ENCODE measurements at places on chromosomes 3 and 15.

- no peak for DNase-seq
These were observed 75.0 kb downstream of the BFSP2 start for GRCh38 chr3:133474817-133475216.

GRCh38 chr3:111924283-111924682 is 54.5 kb upstream of the ABHD10 start:
- no peak for DNase-seq

DNA sequence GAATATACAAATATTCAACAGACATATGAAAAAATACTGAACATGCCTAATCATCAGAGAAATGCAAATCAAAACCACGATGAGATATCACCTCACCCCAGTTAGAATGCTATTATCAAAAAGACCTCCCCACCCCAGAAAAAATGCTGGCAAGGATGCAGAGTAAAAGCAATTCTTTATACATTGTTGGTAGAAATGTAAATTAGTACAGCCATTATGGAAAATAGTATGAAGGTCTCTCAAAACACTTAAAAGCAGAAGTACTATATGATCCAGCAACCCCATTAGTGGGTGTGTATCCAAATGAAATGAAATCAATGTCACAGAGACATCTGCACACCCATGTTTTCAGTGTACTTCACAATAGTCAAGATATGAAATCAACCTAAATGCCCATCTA is 308.7 kb downstream of the CHST2 start:
- DNase-seq = no peak

- DNase-seq = no peak
These were observed 40.3 kb downstream of the UMPS start for GRCh38 chr3:124770336-124771082.

GRCh38 chr15:85810075-85810474 is 15.3 kb upstream of the KLHL25 start:
- DNase-seq = no peak

DNA sequence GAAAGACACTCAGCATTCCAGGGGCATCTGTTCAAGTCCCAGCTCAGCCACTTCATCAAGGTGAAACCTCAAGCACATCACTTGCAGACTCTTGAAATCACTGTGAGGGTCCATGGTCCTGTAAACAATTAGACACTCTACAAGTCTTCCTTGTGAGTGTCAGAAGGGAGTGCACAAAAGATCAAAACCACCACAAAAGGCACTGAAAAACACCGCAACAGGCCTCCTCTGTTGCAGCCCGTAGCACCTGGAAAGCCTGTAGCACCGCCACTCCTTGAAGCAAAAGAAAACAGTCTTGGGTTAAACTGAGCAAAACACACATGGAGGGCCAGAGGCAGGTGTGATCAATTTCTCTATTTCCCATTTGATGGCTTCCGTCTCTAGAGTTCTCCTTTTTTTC is 63.8 kb upstream of the SNRK start:
- DNase-seq = no peak

- DNase-seq = no peak
These were observed 171.8 kb upstream of the EIF1B start for GRCh38 chr3:40137591-40138295.

DNA sequence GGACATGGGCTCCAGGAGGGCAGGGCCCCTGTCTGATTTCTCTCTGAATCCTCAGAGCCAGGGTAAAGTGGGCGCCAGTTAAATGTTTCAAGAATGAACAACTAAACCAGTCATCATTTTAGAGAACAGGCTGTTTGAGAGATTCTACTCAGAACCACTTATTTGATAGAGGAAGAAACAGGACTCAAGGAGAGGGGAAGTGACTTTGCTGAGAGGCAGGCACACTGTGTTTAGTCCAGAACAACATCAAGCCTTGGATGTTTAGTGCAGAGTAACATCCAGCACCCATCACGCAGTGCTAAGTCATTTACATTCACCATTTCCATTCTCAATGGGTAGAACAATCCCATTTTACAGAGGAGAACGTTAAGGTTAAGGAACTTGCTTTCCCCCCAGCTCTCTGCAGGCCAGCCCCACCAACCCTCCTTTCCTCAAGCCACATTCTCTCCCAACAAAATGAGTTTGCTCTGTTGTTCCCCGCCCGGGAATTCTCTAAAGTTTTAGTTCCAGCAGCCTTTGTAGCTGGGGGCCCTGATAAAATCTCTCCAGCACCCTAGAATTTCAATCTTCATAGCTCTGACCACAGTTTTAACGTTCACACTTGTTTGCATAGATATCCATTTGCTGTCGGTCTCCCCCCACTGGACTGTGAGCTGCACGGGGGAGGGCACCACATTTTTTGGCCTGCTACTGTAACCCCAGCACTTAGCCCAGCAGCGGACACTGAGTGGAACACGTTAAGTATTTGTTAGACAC is 962 bp downstream of the NMNAT3 start:
- no peak for DNase-seq

DNA sequence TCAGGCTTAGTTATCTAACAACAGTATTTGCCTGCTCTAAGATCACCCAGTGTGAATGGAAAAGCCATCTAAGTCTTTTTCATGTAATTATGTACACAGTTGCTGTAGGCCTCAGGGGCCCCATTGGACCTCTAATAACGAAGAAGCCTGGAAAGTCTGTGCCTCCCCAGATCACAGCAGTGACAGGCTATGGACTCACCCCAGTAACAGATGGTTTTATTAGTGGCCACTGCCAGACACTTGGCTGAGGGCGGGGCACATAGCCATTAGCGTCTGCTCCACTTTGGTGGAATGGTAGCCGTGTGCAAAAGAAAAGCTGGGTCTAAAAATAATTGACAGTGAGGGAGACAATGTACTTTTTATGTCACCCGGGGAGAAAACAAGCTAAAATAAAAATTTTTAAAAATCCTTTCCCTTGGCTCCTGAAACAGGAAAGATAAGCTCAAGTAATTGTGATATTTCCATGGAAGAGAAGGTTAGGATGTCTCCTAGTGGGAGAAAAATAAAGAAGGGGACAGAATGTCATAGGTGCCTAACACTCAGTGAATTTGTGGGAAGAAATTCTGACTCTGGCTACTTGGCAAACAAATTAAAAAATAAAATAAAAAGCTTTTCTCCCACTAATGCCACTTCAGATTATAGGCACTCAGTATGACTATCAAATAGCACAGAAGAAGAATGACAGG is 44.3 kb upstream of the ZNF385D start:
- DNase-seq = no peak

DNA sequence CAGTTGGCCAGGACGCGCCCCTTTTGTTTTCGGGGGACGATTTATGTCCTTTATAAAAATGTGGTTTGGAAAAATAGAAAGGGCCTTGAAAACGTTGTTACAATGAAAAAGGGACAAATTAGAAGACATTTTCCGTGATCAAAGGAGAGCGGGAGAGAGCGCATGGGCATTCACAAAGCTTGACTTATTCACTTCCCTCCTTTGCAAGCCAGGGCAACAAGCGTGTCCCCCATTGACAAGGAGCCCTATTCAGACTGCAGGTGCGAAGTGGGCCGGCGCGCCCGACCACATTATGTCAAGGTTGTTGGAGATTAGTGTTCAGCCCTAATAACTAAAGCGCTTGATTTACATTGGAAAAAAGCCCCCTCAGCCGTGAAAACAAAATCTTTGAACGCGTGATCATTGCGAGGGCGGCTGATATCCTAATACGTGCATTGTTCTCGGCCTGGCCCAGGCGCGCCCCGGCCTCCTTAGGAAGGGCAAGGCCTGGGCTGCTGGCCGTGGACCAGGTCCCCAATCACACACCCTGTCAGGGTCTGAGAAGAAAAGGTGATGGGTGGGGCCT is 25.9 kb downstream of the ZIC4 start:
- no peak for DNase-seq

GRCh38 chr3:35666888-35667287 is 27.6 kb downstream of the ARPP21 start:
- no peak for DNase-seq

DNA sequence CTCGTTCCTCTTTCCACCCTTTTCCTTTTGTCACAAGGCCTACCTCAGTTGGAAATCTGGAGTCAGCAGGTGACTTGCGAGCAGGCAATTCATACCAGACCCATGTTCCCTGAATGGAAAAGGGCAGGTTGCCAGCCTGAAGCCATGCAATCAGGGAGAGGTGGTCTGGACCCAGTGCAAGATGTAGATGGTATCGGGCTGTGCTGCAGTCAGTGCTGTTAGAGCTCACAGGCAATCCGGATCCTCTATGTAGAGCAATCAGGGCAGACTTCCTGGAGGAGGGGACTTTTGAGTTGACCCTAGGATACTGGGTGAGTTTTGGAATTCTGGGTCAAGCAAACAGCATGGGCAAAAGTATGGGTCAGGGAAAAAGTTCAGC is 18.9 kb downstream of the LOXL1 start:
- no peak for DNase-seq

GRCh38 chr3:100140976-100141375 is 26.7 kb upstream of the FILIP1L start:
- DNase-seq = no peak

DNA sequence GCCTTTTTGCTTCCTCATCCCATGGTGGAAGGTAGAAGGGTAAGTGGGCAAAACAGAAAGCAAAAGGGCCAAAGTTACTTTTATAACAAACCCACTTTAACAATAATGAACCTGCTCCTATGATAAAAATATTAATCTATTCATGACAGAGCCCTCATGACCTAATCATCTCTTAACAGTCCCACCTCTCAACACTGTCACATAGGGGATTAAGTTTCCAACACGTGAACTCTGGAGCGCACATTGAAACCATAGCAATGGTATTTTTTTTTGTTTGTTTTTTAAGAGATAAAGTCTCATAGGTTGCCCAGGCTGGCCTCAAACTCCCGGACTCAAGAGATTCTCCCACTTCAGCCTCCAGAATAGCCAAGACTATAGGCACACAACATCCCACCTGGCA is 30.7 kb downstream of the KATNBL1 start:
- DNase-seq = no peak

- no peak for DNase-seq
These were observed 815.9 kb downstream of the VGLL3 start for GRCh38 chr3:86175051-86175536.

GRCh38 chr3:36165509-36166290 is 214.6 kb upstream of the STAC start:
- no peak for DNase-seq

DNA sequence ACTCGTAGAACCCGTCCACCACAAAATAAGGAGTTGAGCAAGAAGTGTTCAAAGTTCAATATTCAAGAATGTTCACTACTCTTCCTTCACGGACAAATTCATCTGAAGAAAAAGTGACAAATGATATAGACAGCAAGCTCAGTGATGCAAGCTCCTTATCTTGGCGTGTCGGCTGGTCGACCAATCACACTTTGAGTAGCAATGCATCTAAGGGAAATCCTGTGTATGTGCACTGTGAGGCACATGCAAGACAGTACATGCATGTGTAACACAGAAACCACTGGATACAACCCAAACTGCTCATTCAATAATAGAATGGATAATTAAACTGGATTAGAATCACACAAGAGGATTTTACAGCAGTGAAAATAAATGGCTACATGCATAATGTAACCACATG is 64.4 kb upstream of the CSPG5 start:
- DNase-seq = no peak

DNA sequence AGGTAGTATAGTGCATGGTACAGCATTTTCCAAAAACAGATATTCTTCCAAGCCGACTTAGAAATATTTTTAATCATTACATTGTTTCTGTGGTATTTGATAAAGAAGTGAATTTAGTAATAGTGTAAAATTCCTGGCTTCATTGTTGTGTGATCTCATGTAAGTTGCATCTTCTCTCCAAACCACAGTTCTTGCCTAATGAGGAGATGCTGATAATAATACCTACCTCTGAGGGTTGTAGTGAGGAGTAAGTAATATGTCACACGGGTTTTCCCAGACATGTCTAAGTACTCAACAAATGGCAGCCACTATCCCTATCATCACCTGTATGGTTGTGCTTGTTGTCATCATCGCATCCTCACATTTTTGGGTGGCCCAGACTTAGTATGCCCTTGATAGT is 167.3 kb downstream of the SLCO3A1 start:
- DNase-seq = no peak

DNA sequence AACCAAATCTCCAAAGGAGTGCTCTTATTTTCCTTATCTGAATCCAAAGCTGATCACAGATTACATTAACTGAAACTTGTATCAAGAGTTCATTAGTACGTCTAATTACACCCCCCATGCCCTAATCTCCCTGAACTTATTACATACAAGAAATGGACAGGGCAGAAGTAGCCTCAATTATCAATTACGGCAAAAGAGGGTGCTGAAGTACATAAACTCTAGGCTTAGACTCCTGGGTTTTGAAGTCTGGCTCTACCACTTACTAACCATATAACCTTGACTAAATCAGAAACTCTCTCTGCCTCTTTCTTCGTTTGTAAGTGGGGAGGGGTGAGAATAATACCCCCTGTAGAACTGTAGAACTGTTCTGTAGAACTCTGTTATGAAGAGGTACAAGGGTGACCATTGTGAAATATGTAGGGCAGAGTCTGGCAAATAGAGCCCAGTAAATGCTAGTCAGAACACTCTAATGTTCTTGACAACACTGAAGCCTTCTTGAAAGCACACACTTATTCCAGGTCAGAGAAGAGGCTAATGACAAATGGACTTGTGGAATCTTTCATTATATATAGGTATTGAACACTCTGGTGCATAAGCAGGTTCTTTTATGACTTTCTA is 19.6 kb upstream of the OR5K4 start:
- no peak for DNase-seq

DNA sequence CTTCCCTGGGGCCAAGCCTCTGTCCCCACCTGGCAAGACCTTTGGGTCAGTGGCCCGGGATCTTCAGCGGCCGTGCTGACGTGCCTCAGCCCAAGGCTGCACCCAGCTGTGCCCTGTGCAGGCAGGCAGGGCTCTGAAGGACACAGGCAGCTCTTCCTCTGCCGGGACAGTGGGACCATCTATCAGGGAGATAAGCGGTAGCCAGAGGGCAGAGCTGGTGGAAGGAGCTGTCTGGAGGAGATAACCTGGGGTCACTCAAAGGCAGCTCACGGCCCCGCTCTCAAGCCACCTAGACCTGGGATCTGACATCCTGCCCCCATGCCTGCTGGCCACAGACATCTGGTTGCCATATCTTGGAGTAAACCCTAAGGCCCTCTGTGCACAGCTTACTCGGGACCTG is 27.3 kb downstream of the DUSP7 start:
- no peak for DNase-seq
